ENCODE measurements at places on chromosomes 2 and 18.

DNA sequence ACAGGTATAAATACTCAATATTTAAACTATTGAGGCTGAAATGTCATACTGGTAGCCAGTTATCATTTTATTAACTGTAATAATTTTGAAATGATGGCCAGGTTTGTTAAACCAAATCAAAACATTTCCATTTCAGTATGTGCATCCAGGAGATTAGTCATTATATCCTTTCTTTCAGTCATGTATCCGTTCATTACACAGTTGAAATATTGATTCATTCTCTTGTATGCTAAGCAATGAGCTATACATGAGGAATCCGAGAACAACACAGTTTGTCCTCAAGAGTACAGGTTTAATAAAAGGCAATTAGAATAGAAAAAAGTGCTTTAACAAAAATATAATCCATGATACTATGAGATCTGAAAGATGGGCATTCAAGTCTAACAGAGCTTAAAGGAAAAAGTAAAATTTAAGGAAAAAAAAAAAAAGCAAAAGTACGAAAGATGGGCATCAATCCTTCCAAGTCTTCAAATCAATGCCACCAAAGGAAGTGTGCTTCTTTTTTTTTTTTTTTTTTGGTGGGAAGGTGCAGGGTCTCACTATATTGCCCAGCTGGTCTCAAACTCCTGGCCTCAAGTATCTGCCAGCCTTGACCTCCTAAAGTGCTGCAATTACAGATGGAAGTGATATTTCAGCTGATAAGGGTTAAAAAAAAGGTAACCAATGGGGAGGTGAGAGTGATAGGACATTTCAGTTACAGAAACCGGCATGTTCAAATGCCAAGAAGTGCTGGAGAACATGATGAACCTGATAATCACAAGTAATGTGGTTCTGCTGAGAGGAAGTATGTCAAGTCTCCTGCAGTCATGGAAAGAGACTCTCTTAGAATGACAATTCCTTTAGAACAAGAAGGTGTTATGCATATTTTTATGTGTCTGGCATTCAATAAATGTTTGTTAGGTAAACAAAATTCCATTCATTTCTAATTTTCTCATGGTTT is 35.8 kb downstream of the PUM2 start:
- no peak for DNase-seq

DNA sequence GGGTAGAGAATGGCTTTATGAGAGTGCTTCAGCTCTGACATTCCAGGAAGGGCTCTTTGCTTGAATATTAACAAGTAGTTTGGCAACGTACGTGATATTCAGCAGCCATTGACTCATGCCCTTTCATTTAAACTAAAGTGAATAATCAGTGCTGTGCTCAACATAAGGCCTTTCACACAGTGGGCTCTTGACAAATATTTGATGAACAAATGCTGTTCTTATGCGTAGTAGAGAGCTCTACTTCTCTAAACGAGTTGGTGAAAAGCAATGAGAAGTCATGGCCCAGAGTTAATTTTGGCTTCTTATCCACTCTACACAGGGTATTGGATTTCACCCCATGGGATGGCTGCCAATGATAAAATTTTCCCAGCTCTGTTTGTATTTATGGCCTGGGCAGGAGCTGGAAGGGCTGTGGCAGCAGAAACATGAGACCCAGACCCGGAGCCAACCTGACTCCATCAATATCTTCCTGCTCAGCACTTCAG is 338.9 kb downstream of the CCDC85A start:
- peak; percentile 26 for DNase-seq

- no peak for DNase-seq
Measured at GRCh38 chr2:171406044-171406443, 27.7 kb downstream of the METTL8 start.

DNA sequence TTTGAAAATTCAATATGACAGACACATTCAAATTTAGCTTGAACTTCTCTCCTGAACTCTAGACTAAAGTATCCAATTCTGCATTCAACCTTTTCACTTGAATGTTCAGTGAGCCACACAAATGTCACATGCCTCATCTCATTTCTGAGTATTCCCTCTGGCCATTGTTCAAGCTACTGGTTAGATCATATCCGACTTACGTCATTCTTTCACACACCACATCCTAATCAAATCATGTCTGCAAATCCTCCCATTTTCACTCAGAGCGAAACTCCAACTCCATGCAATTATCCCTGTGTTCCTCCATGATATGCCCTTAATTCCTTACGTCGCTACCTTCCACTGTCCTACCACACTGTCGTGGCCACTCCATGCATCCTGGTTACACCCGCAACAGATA is 425.1 kb downstream of the CBLN2 start:
- DNase-seq, result no peak

DNA sequence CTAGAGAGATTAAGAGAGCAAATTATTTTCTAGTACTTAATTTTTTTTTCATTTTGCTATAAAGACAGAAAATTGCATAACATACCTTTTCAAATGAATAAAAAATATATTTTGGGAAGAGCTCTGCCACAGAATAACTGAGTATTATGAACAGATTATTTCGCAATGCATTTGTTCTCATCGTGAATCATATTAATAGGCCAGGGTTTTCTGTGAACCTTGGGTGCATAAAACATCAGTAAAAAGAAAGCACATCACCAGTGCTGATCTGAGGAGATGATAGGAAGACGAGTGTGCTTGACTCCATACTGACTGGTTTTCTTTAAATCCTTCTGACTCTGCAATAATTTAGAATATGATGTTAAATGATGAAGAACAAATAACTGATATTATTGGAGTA is 409.1 kb downstream of the CPS1 start:
- DNase-seq, result no peak

- no peak for DNase-seq
Measured at GRCh38 chr2:140117386-140117785, 1337.2 kb upstream of the NXPH2 start.

GRCh38 chr2:239193401-239193811 is 207.4 kb downstream of the HDAC4 start:
- no peak for DNase-seq

DNA sequence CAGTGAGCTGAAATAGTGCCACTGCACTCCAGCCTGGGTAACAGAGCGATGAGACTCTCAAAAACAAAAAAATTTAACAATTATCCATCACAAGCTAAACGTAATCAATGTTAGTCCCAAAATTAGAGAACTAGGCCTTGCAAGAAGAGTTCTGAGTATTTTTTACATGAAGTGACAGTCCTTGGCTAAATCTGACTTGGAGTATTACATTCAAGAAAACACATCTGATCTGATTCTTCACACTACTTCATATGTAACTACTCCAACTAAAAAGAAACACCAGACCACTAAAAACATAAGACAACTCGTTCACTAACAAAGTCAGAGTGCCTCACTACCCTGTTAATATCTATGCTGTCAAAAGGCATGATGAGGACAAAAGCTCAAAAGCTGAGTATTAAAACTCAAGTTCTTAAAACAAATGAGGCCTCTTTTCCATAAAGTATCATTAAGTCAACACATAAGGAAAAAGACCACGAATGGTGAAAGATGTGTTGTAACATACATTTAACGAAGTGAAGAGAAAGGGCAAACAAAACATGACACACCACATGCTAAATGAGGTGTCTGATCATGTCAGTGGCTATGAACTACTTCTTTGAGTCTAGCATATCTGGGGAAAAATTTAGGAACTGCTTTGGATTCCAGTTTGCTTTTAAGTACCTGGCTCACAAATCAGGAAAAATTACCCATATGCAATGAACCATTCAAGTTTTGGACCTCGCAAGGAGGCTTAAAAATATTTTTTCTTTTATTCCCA is 42.4 kb downstream of the TRIP12 start:
- no peak for DNase-seq

DNA sequence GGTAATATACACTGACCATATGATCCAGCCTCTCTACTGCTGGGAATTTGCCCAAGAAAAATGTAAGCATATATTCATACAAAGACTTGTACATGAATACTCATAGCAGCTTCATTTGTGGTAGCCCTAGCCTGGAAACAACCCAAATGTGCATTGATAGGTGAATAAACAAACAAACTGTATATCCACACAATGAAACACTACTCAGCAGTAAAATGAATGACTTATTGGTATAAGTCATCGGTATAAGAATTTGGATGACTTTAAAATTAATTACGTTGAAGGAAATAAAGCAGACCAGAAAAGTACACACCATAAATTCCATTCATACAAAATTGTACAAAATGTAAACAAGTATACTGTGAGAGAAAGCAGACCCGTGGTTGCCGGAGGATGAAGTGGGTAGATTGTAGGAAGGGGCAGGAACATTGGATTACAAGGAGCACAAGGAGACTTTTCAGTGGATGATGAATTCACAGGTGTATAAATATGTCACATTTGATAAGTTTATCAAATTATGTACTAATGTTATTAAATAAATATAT is 376.7 kb downstream of the TDRD15 start:
- no peak for DNase-seq
